Lung (tissue), 17 donors: ENCODE measurements at places on chromosomes 5 and 9. TPM values are rescaled to one million over a fixed set of nuclear protein-coding genes. Genes with fewer than 3 reads are reported as not detected.

DNA sequence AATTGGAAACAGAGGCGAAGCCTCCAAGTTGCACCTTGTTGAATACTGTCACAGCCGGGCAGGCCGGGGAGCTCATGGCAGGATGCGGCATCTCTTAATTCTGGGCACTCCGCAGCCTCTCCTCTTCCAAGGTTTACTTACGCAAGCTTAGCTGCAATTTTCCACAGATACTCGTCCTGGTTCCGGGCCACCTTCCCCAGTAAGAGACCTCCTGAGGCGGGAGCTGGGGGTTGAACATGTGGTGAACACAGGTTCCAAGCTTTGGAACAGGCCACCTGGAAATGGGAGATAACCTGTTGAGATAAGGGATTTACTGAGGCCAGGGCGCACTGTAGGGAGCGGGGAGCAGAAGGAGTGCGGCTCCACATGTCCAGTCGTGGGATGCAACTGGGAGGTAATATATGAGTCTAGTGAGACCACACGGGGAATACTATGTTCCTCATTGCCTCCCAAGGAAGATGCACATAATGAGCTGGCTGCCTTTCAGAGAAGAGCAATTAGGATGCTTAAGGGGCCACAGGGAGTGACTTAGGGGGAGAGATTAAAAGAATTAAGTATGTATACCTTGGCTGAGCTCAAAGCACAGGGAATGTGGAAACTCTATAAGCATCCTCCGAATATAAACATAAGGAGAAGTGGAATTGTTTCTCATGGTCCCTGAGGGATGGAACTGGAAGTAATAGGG is 335.2 kb downstream of the CWC27 start:
- no peaks in the 10 kb centered on the region for H3K27me3 ChIP-seq
- no peak overlapping the region for H3K27ac ChIP-seq
- peaks cover 2% of the 10 kb centered on the region for H3K4me1 ChIP-seq
- peak; percentile 15 for DNase-seq

The TMC1 gene
- total RNA-seq = 0.21 TPM

The CACFD1 gene
- total RNA-seq = 40.5 TPM

GRCh38 chr9:89611425-89611824 is 6.6 kb downstream of the GADD45G start:
- H3K36me3 ChIP-seq = no peaks in the 10 kb centered on the region
- no peaks in the 10 kb centered on the region for H3K4me1 ChIP-seq
- no peaks in the 10 kb centered on the region for H3K27me3 ChIP-seq
- H3K4me3 ChIP-seq = no peak overlapping the region

The CEL gene
- total RNA-seq = 0.77 TPM

The DAB2 gene
- 112 TPM for total RNA-seq

- peak; percentile 45 for DNase-seq
- peak overlapping the region; percentile 52 for H3K27ac ChIP-seq
- no peaks in the 10 kb centered on the region for H3K27me3 ChIP-seq
- no peaks in the 10 kb centered on the region for H3K36me3 ChIP-seq
- H3K4me1 ChIP-seq = peaks cover 3% of the 10 kb centered on the region
- no peak overlapping the region for H3K4me3 ChIP-seq
Observed at GRCh38 chr9:38687389-38687842, 32.5 kb downstream of the FAM240B start.

The ZFP2 gene
- total RNA-seq = 1.5 TPM

The ABCA1 gene
- 140 TPM for total RNA-seq

The ARHGAP26 gene
- 36.2 TPM for total RNA-seq
